ENCODE measurements at places on chromosomes 5 and 9.

DNA sequence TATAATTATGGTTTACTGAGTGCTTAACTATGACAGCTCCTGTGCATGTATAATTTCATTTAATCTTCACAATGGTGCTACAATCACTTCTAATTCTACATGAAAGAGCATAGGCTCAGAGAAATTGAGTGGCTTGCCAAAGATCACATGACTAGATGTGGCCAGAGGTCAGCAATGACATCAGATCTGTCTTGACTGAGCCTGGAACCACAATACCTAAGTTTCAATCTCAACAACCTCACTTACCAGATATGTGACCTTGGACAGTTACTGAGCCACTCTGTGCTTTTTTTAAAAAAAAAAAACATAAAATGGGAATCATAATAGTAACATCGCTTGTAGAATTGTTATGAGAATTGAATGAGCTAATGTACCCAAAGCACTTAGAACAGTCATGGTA lies 130.7 kb downstream of the TRIM32 start:
- DNase-seq = no peak

DNA sequence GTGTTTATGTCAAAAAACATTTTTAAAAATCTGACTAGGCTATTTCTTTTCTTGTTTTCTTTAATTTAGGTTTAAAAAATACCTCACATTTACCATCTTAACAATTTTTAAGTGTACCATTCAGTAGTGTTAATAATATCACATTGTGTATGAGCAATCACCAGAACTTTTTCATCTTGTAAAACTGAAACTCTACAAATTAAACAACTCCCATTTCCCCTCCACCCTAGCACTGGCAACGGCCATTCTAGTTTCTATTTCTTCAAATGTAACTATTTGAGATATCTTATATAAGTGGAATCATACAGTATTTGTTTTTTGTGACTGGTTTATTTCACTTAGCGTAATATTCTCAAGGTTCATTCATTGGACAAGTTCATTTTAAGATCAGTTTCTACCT lies 27.7 kb downstream of the PLCXD3 start:
- DNase-seq = no peak

DNA sequence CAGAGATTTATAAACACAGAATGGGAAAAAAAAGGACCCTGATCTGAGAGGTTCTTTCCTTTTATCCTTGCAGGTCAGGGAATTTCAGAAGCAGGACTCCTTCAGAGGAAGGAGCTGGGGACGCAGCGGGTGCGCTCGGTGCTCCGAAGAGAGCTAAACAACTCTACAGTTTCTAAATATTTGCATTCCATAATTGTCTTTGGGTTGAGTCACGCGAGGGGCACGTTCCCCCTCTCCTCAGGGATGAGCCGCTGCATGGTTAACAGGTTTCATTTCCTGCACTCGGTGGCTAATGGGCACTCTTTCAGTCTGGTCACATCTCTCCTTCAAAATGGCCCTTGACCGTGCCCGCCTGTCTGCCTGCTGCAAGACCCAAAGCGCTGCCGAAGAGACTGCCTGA lies 165.0 kb upstream of the HMHB1 start:
- no peak for DNase-seq

GRCh38 chr5:177369645-177370440 lies 12.1 kb downstream of the RGS14 start:
- no peak for DNase-seq

DNA sequence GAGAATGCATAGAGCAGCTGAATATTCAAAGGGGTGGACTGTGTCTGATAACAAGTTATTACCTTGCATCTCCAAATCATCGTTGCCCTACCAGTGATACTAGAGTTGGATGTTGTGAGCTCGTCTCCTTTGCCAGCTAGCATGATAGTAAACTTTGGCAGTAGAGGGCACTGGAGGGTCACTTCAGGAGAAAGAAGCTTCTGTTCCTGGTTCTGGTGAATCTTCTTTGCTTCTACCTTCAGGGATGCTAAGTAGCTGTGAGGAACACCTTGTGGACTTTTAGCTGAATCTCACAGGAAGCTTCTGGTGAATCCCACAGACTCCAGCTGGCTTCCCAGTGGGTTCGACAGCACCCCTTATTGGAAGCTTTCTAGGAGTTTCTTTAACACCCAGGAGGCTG lies 626.6 kb upstream of the SGCD start:
- no peak for DNase-seq

- no peak for DNase-seq
Measured at GRCh38 chr9:82031538-82032280, 43.1 kb downstream of the SPATA31D1 start.

DNA sequence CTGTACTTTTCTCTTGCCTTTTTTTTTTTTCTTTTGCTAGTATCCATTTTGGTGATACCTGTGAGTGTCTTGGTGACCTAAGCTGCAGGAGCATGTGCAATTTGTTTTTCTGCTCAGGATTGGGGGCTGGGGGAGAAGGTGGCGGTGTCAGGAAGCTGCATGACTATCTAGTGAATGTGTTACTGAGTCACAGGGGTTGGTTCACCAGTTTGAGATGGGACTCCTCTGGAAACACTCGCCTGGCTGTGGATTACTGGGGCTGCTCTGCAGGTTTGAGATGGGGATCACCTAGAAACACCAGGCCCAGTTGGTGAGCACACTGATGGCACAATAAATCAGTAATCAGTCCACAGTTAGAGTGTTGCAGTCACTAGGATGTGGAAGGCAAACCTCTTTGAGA lies 447.9 kb downstream of the SPATA31D1 start:
- no peak for DNase-seq

DNA sequence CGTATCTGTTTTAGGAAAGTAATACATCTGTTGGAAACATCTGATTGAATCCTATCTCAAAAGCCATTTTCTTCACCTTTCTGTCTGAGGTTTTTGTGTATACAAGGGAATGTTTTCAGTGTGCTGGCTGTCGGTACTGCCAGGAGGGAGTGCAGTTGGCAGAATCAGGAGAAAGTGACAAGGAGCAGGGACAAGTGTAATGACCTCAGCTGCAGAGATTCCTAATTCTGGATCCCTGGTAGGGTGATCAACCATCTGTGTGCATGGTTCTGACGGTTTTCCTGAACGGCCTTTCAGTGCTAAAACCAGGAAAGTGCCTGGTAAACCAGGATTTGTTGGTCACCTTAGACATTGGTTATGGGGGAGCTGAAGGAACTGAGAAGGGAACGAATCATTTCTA lies 1.6 kb upstream of the GDA start:
- DNase-seq = no peak

DNA sequence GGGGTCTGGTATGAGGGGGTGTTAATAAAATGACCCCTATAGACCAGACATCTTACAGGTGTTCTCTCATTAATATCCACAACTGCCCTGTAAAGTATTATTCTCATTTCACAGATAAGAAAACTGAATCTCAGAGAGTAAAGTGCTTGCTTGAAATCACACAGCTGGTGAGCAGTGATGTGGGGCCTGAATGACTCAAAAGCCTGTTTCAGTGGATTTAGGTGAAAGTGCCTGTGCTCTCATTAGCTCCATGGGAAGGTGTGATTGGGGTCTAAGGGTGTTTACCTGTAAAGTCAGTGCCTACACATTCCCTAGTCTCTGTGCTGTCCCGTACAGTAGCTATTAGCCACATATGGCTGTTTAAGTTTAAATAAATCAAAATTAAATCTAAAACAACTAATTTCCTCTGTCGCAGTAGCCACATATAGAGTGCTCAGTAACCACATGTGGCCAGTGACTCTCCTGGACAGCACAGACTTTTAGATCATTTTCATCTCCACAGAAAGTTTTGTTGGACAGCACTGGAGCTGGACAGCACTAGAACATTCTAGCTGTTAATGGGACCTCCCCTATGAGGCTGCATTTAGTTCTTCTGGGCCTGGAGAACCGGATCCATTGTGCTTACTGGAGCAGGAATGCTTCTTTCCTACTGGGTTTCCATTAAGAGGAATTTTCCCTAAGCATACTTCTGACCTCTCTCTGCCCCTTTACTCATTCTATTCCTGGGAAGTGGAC lies 52.5 kb upstream of the SEMA6A start:
- no peak for DNase-seq

DNA sequence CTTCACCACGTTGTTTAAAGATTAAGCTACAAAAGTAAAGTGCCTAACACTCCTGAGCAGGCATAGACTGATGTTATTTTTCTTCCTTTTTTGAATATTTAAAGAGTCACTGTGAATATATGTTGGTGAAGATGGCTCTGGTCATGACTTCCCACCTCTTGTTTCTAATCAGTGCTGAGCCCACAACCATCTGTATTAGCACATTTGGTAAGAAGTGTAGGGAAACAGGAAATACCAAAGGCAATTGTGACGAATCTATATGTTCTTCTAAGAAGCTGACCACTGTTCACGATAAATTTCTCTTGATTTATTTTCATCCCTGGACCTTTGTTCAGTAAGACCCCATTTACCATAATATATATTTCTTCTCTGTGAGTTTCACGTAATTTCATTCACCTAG lies 108.3 kb upstream of the PCA3 start:
- no peak for DNase-seq

- DNase-seq = no peak
Measured at GRCh38 chr9:13911473-13911872, 402.5 kb downstream of the NFIB start.

- no peak for DNase-seq
Measured at GRCh38 chr9:131478421-131478868, 24.3 kb upstream of the POMT1 start.

DNA sequence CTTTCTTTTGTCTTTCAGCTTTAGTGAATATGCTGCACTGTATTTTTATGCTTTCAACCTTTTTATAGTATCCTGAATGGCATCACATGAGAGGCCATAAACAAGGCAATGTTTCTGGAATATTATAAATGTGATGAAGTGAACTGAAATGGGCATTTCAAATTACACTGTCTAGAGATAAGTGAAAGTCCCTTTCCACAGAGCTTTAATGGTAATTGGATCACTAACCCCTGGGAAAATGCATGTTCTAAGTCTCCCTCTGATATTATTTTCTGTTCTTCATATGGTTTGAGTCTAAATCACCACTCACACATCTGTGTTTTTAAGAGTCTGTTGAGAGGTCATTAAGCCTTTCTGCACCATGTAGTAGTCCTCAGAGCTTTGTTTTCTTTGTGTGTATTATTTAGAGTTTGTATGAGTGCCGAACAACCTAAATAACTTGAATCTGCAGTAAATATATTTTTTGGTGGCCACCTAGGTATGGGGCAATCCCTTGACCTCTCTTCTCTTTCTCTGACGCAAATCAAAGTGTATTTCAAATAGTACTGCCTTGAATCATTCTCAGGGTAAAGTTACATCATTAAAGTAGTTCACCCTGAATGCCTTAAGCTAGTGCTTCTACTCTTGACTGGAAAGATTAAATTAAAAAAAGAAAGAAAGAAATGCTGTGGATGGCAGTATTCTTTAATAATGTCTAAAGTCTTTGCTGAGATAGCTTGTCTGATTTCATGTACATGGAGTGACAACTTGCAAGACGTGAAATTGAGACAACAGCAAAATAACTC lies 1931.0 kb upstream of the CDH6 start:
- no peak for DNase-seq

GRCh38 chr9:87139099-87139730 lies 191.9 kb upstream of the GAS1 start:
- DNase-seq = no peak

GRCh38 chr9:83472764-83473163 lies 65.4 kb downstream of the FRMD3 start:
- no peak for DNase-seq

DNA sequence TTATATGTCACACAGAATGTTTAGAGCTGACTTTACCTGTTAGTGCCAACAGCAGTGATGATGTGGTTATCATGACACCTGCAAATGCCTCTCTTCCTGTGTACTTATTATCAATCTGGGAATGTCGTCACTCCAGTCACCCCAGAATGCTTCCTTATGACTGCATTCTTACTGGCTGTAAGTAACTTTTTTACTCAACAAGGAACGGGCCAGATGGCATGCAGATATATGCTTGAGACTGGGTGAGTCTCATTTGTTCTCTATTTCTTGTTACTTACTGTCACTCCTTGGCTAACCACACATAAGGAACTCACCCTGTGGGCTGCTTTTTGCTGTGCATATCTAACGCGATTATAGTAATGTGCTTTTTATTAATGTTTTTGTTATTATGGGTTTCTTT lies 385.5 kb upstream of the MEF2C start:
- DNase-seq = no peak

DNA sequence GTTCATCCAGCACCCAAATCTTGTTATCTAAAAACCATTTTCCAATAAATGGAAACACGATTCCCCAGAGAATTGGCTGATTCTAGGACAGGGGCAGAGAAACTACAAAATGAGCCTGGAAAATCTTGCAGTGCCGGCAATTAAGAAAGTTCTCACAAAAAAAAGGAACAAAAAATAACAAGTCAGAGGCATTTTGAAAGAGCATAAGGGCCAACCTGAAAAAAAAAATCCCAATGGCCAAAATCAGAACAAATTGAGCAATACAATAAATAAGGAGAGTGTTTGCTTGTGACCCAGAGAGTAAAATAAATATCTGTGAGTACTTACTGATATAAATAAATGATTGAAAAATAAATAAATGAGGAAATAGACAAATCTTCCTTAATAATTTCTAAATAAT lies 55.1 kb upstream of the S1PR3 start:
- no peak for DNase-seq

- DNase-seq = no peak
Measured at GRCh38 chr5:123928401-123928800, 416.4 kb downstream of the CSNK1G3 start.

DNA sequence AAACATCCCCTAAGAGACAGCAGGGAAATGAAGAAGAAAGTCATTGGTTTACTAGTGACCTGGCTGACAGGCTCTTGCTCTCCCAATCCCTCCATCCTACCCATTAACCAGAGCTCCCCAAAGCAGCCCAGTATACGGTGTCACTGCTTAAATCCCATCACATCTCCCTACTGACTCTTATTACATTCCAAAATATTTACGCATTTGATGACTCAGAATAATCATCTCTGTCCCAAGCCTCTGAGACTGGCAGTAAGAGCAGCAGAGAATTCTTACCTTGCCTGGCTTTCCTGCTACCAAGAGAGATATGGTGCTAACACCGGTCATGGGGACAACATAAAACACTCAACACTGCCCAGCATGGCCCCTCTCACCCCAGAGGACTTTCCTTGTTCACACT lies 20.2 kb upstream of the WHRN start:
- DNase-seq = no peak

DNA sequence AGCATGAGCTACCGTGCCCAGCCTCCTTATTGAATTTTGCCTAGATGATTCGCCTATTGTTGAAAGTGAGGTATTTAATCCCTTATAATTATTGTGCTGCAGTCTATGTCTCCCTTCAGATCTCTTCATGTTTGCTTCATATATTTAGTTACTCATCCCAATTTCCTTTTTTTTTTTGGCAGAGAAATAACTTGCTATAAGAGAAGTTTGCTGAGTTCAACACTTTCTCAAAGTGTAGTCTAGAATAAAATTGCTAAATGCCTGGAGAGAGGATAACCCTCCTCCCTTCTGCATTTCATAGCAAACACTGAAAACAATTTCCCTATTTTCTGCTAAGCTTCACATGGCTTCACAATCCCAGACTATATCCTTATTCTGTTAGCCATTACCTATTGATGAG lies 136.6 kb upstream of the CD180 start:
- no peak for DNase-seq

- DNase-seq = no peak
Measured at GRCh38 chr5:164073081-164073480, 567.7 kb downstream of the MAT2B start.

- DNase-seq = no peak
Measured at GRCh38 chr9:36950389-36950788, 83.7 kb downstream of the PAX5 start.
